NCI-H1694 (cell line): ENCODE measurements at places on chromosomes 6 and 20.

GRCh38 chr6:35209081-35209480 lies 4.7 kb upstream of the SCUBE3 start:
- no peak for DNase-seq

DNA sequence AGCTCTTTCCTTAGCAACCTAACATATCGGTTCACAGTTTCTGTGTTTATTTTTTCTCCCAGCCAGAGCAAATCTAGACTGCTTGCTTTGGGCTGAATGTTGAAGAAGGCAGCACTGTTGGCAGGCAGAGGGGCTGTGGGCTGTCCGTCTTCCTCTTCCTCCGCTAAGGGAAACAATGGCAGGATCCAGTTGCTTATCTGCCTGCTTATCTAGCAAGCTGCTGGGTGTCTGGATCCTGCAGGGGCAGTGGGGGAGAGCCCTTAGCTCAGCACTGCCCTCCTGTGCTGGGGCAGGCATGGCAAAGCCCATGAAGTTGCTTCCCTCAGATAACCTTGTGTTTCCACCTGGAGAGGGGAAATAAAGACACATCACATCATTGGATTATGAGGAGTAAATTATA lies 92.7 kb upstream of the CD93 start:
- DNase-seq, result no peak

DNA sequence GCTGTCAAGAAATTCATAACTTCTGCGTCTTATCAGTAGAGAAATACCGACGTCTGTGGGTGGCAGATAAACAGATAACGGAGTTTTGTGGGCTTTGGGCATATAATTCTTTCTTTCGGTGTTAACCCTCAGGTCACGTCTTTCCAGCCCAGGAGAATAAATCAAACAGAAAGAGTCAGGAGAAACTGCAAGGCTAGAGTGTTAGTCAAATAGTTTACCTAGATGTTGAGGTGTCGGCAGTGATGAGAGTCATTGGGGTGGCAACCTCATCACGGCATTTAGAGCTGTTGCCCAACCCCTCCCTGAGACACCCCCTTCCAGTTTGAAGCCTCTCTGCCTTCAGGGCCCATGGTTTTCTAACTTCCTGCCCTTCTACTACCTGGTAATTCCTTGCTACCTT lies 49.5 kb downstream of the ADTRP start:
- no peak for DNase-seq

GRCh38 chr20:14951707-14952418 lies 614.5 kb upstream of the FLRT3 start:
- no peak for DNase-seq

- no peak for DNase-seq
These were observed 199.4 kb downstream of the TBC1D32 start for GRCh38 chr6:121134922-121135321.

DNA sequence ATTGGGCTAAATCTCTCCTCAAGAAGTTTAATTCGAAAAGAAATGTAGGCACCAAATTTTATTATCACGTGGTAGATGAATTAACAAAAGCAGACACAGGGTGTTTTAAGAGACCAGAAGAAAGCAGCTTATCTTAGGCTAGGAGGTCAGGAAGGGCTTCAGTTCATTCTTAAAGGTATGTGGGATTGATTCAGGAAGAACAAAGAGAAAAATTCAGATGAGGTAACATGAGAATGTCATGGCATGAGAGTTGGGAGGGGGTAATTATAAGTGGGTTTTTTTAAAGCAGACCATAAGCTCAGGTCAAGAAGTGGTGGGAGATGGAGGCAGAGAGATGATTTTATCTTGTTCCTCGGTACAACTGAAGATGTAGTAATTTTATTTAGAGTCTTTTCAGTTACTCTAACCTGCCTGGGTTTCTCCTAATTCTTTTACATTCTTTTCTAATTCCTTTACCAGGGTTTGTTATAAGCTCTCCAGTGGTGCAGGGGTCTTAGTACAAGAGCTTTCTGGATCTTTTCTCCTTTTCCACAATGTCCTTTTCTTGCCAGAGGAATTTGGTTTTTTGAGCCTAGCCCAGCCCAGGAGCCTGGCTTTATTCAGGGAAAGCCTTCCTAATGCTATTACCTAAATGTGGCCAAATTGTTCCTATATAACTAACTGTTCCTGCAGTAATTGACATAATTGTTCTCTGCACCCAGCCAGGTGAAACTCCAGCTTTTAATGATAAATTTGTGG lies 474.1 kb upstream of the BTBD3 start:
- DNase-seq, result no peak

DNA sequence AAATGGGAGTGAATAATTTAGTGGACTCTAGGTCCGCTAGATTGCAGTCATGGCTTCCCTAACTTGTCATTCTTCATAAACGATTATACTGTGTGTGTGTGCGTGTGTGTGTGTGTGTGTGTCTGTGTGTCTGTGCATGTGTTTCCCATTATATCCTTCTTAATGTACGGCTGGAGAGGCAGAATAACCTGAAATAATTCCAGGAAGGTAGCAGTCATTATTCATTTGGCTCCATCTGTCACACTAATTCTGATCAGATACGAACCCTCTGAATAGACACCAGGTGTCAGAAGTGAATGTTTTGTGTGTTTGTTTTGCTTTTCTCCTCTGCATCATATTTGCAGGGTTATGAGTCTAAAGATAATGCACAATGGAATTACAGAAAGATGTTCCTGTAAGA lies 372.9 kb downstream of the DOK5 start:
- no peak for DNase-seq

GRCh38 chr6:6730831-6731230 lies 142.3 kb downstream of the LY86 start:
- no peak for DNase-seq

GRCh38 chr6:157494132-157494710 lies 113.2 kb downstream of the ZDHHC14 start:
- no peak for DNase-seq

DNA sequence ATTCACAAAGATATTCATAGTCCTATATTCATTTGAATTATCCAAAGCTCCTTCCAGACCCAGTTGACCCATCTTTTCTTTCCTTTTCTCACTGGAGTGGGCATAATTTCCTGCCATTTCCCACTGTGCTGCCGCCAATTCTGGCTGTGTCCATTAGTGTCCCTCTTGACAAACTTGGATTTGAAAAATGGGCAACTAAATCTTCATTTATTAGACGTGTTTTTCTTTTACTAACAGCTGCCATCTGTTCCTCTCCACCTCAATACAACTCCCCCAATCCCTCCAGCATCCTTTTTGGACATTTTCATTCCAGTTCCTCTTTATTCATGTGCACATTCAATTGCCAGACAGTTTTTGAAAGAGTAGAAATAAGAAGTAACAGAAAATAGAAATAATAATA lies 90.5 kb downstream of the PCSK2 start:
- peak; percentile 13 for DNase-seq

DNA sequence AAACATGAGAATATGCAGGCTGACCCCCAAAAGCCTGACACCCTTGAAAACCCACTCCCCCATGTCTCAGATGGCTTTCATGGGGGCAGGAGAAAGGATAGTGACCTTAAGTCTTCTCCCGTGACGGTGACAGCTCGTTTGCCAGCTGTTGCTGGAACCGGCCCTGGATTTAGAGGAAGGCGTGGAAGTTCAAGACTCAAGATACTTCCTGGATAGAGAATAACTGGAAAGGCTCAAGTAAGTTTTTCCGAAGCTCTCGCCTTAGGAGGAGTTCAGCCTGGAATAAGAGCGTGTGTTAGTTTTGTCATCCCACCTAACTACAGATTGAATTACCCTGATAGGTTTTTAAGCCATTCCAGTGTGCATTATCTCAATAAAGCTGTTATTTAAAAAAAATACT lies 11.6 kb upstream of the MTG2 start:
- DNase-seq, result no peak

DNA sequence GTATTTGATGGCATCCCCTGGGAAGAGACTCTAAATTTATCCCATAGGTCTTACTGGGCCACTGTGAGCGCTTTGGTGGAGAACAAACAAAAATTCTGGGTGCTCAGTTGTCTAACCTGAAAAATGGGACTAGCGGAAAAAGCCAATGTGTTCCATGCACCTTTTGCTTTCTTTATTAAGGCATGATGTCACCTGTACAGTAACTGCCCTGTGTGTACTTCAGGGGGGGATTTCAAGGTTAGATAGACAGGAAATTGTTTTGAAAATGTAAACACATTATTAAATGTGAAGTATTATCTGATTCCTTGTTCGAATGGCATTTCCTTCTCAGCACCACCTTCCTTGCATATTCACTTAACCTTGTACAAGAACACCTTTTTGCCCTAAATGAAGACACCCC lies 1.2 kb upstream of the EDN1 start:
- no peak for DNase-seq

- no peak for DNase-seq
These were observed 13.0 kb downstream of the RPRD1B start for GRCh38 chr20:38046572-38046971.

DNA sequence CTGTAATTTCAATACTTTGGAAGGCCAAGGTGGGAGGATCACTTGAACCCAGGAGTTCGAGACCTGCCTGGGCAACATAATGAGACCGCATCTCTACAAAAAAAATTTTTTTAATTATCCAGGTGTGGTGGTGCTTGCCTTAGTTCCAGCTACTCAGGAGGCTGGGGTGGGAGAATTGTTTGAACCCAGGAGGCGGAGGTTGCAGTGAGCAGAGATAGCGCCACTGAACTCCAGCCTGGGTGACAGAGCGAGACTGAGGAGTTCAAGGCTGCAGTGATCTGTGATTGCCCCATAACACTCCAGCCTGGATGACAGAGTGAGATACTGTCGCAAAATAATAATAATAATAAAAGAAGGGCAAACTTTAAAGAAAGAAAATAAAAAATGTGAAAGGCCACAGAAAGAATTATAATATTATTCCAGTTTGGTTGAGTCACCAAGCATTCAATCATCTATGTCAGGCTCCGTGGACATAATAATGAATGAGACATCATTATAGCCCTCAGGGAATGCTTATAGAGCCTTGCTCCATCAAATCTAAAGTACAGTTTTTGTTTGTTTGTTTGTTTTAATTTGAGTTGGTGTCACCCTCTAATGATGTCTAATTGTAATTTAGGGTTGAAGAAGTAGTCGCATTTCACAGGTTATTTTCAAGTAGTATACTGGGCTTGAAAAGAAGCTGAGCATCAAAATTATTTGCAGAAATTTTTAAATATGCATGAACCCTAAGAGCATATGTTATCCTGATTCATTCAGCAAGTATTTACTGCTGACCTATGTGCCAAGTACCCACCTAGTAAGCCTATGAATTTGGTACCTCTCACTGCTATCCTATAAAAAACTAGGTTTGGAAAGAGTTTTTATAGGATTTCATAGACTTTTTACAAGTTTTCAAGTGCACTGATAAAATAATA lies 15.1 kb downstream of the GLYATL3 start:
- DNase-seq, result no peak

GRCh38 chr6:36897609-36898008 lies 11.9 kb downstream of the C6orf89 start:
- no peak for DNase-seq

- no peak for DNase-seq
These were observed 1.1 kb upstream of the SLC2A10 start for GRCh38 chr20:46708172-46708860.

DNA sequence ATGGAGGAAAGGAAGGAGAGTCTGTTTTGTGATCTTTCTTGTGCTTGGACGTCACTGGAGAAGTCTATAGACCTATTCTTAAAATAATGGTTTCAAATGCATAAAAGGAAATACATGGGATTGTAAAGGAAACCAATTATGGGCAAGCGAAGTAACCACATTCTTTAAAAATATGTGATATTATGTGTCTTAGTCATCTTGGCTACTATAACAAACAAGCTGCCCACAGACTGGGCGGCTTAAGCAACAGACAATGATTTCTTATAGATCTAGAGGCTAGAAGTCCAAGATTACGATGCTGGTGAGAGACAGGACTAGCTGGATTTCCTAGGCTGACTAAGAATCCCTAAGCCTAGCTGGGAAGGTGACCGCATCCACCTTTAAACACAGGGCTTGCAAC lies 49.4 kb upstream of the CD83 start:
- DNase-seq, result no peak

- DNase-seq, result no peak
These were observed 789.5 kb downstream of the DHX35 start for GRCh38 chr20:39751557-39752137.

- DNase-seq, result no peak
These were observed 22.3 kb downstream of the TULP4 start for GRCh38 chr6:158334534-158334933.

DNA sequence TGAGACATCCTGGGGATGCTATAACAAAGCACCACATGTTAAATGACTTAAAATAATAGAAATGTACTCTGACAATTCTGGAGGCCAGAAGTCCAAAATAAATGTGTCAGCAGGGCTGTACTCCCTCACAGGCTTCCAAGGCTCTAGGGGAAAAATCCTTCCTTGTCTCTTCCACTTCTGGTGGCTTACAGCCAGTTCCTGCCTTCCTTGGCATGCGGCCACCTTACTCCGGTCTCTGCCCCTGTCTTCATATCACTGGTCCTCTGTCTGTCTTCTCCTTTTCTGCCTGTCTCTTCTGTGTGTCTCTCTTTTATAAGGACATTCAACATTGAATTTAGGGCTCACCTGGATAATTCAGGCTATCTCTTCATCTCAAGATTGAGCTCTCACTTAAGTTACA lies 155.3 kb upstream of the SYNCRIP start:
- DNase-seq, result no peak

DNA sequence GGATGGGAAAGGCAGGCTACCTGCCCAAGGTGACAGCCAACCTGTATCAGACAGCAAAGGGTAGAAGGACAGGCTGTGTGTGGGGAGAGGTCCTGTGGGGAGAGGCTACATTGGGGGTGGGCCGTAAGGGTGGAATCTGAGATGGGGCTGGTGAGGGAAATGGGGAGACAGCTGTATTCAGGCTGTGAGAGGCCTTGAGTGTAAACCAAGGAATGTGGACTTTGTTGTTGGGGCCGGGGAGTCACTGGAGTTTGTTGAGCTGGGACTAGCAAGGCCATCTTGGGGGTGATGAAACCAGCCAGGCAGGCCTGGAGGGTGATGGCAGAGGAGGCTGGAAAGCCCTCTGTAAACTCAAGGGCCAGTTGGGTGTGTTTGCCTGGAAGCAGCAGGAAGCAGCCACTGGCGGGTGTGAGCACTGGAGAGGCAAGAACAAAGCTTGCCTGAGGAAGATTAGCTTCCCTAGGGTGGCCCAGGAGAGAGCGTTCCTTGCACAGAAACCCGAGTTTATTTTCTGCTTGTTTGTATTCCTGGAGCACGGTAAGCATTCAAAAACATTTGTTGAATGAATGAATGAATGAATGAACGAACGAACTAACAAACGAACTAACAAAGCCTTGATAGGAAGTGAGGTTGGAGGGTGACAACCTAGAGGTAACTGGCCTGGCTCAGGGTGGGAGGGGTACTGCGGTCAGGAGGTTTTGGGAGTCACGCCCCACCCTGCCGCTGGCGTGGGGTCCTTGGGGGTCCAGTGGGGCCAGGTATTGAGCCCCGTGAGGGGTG lies 18.9 kb downstream of the TTBK1 start:
- DNase-seq, result no peak

GRCh38 chr20:29878281-29878741 lies 1379.2 kb upstream of the DEFB115 start:
- DNase-seq, result peak; percentile 32

- peak; percentile 14 for DNase-seq
These were observed 225.4 kb downstream of the PRL start for GRCh38 chr6:22071270-22072041.

DNA sequence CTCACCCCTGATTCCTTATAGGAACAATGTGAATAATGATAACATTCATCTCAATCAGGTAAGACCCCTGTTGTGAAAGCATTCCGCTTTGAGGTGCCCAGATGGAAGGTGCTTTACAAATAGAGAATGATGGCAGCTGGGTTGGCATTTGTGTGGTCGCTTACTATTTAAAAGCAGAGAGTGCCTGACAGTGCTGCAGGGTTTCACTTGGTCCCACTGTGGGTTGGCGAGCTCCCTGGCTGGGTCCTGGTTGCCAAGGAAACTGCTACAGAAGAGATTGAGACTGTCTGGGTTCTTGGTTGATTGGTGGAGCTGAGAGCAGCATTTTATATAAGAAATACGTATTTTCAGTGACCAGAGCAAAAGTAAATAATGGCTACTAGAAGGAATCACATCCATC lies 207.2 kb upstream of the KCNQ5 start:
- peak; percentile 1 for DNase-seq
